ENCODE measurements at places on chromosomes 3 and 15.

DNA sequence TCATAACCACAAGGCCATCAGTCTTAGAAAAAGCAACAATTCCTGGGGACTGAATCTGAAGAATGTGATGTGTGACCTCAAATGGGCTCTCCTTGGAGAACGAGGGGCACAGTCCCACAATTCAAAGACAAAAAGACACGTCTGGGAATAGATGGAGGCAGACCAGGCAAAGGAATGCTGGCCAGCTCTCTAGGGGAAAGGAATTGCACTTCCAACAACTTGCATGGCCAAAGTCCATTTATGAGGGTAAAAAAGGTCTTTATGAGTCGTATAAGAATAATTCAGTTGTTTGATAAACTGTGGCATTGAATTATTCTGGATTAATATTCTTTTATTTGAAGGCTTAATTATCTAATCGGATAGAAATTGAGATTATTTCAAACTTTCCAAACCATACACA is 180.5 kb upstream of the FEZF2 start:
- DNase-seq: no peak

DNA sequence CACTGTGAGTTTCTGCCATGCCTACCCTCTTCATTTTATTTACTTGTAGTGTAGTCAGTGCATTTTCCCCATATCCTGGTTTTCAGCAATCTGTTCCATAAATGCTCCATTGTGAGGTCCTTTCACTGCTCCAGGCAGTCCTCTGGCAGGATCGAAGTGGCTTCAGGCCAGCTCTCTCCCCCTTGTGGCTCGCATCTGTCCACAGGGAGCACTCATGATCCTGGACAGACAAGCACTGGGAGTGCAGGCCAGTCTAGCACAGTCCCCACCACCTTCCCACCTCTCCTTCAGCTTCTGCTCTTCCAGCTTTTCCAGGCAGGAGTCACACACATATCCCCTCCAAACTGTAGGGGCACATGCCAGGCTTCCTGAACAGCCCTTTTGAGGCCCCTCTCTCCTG is 173.6 kb downstream of the PPM1L start:
- DNase-seq: no peak

DNA sequence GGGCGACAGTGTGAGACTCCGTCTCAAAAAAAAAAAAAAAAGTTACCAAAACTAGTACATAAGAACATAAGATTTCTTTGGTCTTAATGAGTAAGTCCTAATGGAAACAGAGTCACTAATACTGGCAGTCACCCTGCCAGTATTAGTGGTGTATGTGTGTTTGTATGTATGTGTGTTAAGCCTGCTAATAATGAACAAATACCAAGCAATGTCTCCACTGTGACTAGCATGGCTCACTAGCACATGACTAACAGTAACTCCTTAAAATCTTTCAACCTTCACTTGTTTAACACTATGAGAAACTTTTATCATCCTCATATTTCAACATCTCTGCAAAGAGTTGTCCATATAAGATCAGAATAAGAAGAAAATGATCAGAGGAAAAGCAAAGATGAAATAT is 231.0 kb upstream of the ATP11B start:
- DNase-seq: no peak

GRCh38 chr15:68316061-68316804 is 38.7 kb downstream of the FEM1B start:
- no peak for DNase-seq

DNA sequence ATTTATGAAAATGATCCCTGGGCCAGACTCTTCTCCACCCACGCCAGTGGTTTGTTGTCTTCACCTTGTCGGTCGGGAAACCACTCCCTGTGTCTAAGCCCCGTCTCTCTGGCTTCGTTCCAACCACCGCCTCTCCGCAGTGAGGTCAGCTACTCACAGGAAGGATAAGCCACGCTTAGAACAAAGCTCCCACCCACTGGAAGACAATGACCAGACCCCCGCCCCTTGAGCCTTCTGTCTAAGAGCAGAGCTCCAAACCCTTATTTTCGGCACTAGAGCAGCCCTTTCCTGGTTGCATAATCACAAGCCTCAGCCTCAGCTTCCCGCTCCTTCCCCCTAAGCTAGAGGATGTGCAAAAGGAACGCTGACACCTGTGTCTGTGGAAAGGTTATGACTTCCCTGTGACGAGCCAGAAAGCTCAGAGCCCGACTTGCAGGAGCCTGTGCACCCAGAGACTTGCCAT is 114.9 kb upstream of the MEF2A start:
- no peak for DNase-seq

DNA sequence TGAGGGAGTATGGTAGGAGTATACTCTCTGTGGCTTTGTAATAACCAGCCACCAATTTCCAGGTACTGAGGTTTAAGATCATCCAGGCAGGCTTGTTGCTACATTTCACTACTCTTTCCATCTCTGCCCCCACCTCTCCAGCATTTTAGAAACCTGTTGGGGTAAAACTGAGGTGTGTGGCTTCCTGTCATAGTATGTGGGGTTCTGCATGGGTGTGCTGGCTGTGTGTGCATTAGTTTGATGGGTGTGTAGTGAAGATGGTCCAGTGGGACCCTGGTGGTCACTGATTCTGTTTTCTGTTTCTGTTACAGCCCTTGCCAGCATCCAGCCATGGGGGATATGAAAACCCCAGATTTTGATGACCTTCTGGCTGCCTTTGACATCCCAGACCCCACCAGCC is 34.0 kb downstream of the ZNF592 start:
- no peak for DNase-seq

DNA sequence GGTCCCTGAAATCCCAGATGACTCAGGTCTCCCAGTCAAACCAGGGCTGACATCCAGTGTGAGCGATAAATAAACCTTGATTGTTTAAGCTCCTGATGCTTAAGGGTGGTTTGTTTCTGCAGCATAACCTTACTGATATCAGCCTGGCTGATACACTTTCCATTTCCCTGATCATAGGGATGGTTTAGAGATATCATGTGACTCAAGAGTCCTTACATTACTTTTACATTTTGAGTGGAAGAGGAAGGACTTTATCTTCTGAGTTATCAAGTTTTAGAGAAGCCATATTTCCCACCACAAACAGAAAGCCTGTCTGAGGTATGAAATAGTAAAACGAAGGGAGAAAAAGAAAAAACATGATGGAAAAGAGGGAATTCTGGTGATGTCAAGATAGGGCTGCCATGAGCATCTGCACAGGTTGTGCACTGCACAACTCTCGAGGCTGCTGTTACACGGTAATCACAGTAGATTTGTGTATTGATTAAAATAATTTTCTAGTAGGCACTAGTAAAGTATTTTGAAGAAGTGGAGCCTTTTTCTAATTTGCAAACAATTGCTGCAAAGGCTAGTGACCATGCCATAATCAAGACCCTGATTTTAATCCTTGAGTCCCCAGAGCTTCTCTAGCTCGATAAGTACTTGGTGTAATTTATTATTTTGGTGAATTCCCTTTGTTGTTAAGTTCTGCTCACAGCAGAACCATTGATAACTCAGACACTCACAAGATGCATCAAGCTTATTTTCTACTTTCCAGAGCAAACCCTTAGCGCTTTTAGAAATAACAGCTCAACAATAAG is 34.1 kb upstream of the FBLN2 start:
- no peak for DNase-seq

Data from progenitor cell of endocrine pancreas (in vitro differentiated cells).